ENCODE measurements at places on chromosomes 1 and 21.

- no peak for DNase-seq
These were observed 41.1 kb downstream of the CACHD1 start for GRCh38 chr1:64511044-64511443.

- no peak for DNase-seq
These were observed 3.8 kb downstream of the TFF2 start for GRCh38 chr21:42346866-42347600.

DNA sequence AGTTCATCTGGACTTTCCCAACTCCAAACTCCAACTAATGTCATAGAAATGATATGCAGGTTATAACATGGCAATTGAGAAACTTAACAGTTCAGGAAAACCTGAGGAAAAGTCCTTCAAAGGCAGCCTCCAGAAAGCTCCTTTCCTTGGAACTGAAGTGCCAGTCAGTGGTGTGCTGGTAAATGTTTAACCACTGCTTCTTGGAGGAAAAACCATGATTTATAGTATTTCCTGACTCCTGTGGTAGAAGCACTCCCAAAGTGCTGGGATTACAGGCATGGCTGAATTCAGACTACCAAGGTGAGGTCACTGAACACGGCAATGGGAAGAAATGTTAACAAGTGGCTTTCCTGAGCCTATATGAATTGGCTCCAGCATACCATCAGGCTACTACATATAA is 26.7 kb upstream of the ZNHIT6 start:
- DNase-seq: no peak

- no peak for DNase-seq
These were observed 14.0 kb downstream of the LBR start for GRCh38 chr1:225413708-225414375.

DNA sequence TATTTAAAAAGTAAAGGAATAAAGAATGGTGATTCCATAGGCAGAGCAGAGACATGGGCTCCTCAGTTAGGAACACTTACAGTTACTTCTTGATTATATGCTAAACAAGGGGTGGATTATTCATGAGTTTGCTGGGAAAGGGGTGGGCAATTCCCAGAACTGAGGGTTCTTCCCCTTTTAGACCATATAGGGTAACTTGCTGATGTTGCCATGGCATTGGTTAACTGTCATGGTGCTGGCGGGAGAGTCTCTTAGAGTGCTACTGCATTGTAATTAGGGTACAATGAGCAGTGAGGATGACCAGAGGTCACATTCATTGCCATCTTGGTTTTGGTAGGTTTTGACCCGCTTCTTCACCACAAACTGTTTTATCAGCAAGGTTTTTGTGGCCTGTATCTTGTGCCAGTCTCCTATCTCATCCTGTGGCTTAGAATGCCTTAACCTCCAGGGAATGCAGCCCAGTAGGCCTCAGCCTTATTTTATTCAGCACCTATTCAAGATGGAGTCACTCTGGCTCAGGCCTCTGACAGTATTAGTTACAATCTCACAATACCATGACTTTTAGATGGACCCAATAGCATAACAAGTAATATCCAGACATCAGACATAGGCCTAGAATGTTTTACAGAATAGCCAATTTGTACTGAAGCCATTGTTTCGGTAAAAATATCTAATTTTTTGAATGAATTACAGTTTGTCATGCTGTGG is 106.8 kb downstream of the ZBTB18 start:
- DNase-seq: no peak

- DNase-seq: no peak
These were observed 1169.2 kb upstream of the B3GALT2 start for GRCh38 chr1:194355488-194356106.

GRCh38 chr1:231315887-231316286 is 21.8 kb downstream of the EXOC8 start:
- no peak for DNase-seq

DNA sequence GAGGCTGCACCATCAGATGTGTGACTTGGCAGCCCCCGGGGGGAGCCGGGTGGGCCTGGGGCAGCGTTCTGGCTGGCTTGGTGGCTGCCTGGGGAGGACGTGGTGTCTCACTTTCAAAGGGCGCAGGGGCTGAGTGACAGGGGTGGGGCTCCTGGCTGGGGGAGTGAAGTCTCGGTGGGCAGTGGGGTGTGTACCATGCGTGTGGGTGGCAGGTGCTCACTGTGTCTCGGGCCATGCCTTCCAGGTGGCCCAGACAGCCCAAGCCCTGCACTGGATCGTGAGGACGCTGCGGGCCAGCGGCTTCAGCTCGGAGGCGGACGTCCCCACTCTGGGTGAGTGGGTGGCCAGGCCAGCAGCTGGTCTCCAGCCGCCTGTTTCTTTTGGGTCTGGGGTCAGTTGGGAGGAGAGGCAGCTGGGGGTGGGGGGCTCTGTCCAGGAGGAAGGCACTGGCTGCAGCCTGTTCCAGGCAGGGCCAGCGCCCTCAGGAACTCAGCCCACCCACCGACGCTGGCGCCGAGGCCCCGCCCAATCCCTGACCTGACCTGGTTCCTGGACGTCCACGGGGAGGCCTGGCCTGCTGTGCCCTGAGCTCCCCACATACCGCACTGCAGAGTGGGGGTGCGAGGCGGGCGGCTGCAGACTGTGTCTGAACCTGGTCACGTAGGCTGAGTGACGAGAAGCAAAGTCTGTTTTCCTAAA is 30.6 kb upstream of the LRRC3 start:
- no peak for DNase-seq

DNA sequence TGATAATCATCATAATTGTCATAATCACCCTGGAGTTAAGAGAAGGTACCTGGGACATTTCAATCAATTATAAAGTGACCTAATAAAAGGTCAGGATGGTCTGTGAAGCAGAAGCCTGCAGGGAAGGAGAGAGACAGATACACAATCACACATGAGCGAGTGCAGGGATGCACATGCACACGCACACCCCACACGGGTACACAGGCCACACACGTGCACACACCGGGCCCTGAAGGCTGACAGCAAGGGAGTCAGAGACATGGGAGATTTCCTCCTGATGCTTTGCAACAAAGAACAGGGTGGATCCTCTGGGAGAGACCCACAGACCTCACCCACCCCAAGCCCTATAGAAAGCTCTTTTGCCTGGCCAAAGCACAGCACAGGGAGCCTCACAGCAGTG is 82.3 kb upstream of the ZC3H12A start:
- no peak for DNase-seq

DNA sequence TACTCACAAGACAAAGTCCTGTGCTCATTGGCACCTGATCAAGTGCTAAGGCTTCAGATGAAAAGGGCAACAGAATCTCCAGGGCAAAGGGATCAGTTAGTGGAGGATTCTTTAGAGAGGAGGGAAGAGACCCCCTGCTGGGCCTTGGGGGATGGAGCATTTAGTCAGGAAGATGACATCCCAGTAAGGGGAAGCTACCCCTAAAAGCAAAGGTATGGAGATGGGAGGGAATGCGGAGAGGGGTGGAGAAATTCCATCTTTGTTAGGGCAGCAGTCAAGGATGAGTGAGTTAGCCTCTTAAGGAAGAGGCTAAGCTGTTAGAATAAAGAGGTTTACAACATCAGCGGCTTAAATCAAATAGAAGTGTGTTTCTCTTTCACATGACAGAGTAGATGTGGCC is 67.4 kb downstream of the ST6GALNAC3 start:
- DNase-seq: no peak

GRCh38 chr1:197515421-197515820 is 247.4 kb downstream of the CRB1 start:
- no peak for DNase-seq

GRCh38 chr21:17045214-17045853 is 467.5 kb upstream of the CXADR start:
- peak; percentile 23 for DNase-seq

DNA sequence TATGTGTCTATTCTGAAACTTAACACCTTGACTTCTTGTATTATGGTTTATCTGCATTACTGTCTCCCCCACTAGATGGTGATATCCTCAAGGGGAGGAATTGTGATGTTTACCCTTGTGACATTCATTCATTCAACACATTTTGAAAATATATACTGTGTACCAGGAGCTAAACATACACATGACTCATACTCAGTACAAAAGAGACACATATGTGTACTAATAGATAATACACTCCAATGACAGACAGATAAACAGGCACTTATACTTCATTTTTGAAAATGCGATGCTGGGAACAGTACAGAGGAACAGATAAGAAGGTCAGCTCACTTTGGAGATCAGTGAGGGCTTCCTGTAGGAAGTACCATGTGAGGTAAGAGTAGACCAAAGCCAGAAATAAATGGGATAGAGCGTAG is 8.9 kb upstream of the RAB3GAP2 start:
- no peak for DNase-seq

DNA sequence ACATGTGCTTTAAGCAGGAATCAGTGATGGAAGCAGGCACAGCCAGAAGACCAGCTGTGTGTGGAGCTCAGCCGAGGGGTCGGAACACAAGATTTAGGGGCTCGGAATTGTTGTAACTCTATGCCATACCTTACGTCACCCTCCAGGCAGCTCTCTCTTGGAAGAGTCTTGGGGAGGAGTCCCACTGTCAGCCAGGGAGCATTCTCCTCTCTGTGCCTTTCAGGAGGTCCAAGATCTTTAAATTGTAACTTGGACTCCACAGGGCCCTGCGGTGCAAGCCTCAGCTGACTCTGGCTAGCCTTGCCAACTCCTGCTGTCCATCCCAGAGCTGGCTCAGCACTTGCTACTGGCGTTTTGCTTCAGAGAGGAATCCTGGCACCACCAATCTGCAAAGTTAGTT is 26.4 kb upstream of the ROR1 start:
- peak; percentile 9 for DNase-seq

GRCh38 chr21:42039470-42039901 is 29.3 kb upstream of the ZBTB21 start:
- DNase-seq: no peak

DNA sequence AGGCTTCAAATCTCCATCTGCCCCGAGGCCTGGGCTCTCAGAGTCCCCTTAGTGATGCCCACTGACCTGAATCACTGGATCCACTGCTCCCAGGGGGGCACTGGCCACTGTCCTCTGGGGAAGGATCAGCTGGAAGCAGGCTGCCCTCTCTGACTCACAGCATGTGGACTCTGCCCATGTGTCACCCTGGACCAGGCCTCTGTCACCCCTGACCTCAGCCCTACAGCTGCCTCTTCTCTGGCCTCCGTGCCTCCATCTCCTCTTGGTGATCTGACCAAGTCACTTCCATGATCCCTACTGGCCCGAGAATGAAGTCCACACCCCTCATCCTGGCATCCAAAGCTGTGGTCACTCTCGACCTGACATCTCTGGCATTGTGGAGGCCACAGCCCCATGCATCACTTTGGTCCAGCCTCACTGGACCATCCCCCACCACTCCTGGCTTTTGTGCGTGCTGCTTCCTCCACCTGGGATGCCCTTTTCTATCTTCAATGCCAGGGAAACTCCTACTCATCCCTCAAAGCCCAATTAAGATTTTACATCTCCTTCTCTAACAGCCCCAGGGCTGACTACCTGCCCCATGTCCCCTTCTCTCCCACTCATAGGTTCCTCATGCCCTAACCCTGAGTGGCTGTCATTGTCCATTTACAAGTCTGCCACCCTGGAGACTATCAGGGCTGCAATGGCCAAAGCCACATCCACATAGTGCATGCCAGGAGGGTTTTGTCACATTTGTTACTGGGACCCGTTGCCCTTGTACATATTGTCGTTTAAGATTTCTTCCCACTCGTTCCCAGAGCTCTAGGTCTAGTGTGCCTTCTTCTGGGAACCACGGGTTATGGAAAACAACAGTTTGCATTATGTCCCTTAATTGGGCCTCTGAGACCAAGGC is 685.0 kb downstream of the MATN1 start:
- no peak for DNase-seq

DNA sequence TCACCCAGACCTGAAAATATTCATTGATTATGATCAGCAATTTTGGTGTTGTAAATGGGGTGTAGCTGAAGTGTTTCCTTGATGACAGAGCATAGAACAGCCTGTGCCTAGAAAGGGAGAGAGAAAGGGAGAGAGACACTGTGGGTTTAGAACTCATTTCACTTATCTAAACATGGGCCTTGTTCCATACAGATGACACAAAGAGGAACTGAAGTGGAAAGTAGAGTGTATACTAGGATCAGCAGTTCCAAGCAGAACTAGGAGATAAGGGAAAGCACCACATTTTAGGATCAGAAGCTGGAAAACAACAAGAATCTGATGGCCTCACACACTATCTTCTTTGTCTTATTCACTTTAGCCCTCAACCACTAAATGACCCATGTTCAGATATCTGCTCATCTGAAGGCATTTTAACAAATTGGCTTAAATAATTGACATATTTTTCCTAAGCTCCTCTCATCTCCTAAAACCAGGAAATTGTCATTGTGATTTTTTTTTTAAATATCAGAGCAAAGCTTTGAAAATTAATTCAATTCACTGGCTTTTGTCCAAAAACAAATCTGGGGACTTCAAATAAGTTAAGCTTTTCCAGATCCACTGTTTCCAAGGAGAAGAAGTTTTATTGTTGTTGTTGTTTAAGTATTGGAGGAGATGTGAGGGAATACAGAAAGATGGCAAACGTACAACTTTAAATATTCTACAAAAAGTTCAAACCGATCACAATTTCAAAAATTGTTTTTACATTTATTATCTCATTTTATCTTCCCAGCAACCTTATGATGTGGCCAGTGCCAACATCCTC is 103.8 kb downstream of the LYPLAL1 start:
- DNase-seq: no peak

DNA sequence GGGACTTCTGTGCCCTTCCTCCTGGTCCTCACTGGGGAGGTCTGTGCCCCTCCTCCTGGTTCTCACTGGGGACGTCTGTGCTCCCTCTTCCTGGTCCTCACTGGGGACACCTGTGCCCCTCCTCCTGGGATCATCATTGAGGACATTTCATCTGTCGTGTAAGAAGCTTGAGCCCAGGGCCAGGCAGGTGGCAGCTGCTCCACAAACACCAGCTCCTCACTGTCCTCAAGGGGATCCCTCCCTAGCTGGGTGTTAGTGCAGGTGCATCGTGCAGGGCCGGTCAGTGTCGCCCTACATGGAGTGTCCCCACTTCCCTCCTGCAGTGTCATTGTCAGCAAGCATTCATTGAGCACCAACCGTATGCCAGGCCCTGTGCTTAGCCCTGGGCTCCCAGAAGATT is 312.7 kb downstream of the PTPRU start:
- no peak for DNase-seq

- no peak for DNase-seq
These were observed 2.6 kb upstream of the ZNF436 start for GRCh38 chr1:23371987-23372880.

GRCh38 chr1:71522721-71523120 is 441.9 kb upstream of the ZRANB2 start:
- DNase-seq: no peak

- DNase-seq: no peak
These were observed 16.0 kb upstream of the STUM start for GRCh38 chr1:226532553-226532952.

- DNase-seq: no peak
These were observed 105.6 kb upstream of the USH2A start for GRCh38 chr1:216528816-216529215.

- DNase-seq: no peak
These were observed 99.1 kb upstream of the RAVER2 start for GRCh38 chr1:64645735-64646134.

GRCh38 chr1:228198977-228199590 is 8.8 kb upstream of the OBSCN start:
- no peak for DNase-seq

DNA sequence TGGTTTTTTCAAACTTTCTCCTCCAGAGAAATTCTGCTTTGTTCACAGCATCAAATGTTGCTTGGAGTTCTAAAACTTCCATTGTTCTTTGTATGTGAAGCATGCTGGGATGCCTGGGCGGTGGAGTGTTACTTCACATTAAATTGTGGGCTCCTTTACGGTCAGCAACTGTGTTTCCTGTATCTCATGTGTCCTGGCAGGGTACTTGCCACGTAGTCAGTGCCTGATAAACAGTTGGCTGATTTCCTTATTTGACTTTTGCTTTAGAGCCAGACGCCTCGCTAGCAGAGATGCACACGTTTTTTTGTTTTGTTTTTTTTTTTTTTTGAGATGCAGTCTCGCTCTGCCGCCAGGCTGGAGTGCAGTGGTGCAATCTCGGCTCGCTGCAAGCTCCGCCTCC is 96.7 kb downstream of the UCK2 start:
- no peak for DNase-seq
